ENCODE measurements at places on chromosomes 5 and 9. TPM values are rescaled to one million over a fixed set of nuclear protein-coding genes. Genes with fewer than 3 reads are reported as not detected.

PHPT1 gene
- total RNA-seq, result 266 TPM

LEAP2 gene
- 3.7 TPM for total RNA-seq

GLRA1 gene
- total RNA-seq, result 9.1 TPM

HEXB gene
- total RNA-seq, result 55.1 TPM

LIX1 gene
- 2.8 TPM for total RNA-seq

PCDHAC2 gene
- total RNA-seq, result 6.6 TPM

PCDHGA7 gene
- total RNA-seq, result 0.16 TPM
